ENCODE measurements at places on chromosomes 12 and 14.
A peak's percentile ranks its signal among the peaks of the same experiment; 100 is the strongest.

DNA sequence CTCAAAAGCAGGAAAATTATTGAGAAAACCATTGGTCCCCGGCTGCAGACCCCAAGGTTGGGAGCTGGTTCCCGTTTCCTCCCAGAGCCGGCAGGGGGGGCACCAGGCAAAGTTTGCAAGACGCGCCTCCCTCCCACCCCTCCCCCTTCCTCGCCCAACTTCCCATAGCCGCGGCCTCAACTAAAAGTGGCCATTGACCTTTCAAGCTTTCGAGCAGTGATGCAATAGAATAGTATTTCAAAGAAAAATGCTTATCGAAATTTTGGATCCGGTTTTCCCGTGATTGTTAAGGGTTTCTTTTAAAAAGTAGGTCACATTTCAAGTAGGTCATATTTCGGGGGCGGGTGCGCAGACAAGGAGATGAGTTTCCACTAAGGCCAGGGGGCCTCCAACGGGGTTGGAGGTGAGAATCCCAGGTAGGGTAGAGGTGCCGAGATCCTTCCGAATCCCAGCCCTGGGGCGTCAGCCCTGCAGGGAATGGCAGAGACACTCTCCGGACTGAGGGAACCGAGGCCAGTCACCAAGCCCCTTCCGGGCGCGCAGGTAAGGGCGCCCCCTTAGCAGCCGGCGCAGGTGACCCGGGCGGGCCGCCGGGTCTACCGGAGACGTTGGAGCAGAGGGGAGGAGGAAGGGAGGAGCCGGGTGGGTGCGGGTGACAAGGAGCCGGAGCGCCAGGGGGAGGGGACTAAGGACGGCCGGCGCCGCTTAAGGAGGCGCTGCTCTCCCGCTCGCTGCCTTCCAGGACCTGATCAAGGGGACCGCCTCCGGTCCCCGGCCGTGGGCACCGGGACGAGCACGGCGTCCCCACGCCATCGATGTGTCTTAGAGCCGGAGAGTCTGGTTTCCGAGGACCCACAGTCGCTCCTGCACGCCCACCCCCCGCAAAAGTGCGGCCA is 2.6 kb upstream of the SOCS2 start:
- DNase-seq, result peak; percentile 53

DNA sequence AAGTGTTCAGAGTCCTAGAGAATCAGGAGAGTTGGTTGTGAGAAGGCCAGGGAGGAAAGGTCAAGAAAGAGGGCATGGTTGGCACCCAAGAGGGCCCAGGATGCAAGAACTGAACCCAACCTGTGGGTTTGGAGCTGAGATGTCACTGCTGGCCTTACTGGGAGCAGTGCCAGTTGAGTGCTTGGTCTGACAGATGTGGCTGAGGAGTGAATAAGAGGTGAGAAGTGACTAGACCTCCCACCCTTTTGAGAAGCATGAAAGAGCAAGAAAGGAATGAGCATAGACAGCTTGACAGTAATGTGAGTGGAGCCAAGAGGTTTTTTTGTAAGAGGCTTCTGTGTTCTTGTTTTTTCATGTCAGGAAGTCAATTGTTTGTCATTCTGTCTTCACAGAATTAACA is 95.3 kb downstream of the FGD4 start:
- no peak for DNase-seq

DNA sequence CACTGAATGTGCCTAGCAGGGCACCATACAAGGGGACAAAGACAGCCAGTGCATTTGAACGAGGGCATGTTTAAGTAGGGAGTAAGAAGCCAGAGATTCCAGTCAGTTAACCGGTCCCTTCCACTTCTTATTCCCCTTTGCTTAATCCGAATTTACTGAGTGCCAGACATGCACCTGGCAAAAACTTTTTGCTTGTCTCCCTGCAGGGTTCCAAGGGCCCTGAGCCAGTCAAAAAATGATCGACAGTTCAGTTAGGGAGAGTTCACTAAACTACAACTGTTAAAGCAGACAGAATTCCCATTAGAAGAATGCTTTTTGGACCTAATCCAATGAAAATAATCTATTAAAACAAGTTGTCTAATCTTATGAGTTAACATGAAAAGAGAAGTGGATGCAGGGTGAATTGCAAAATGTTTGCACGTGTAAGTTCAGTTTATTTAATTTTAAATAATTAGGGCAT is 193.8 kb downstream of the TMTC2 start:
- DNase-seq, result no peak

- no peak for DNase-seq
Observed at GRCh38 chr14:43243168-43243567, 1263.9 kb downstream of the FSCB start.

- DNase-seq, result no peak
Observed at GRCh38 chr14:24130380-24130716, at the start of gene FITM1. Gene FITM1, plus strand, starts transcription at chr14:24130659. Its CDS starts 905 bp downstream, at chr14:24131564.

DNA sequence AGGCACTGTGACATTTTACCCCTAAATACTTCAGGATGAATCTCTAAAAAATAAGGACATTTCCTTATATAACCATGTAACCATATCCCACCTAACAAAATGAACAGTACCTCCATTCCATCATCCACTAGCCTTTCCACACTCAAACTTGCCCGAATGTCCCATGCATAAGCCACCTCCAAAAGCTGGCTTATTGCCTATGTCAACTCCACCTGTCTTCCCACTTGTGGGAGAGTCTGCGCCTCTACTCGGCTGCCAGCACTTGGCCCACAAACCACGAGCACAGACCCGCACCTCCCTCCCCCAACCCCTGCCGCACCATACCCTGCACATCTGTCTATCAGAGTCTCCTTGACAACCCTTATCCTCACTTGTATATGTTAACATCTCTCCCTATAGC is 165.8 kb downstream of the CALM1 start:
- no peak for DNase-seq

GRCh38 chr12:39010406-39010805 is 105.0 kb upstream of the CPNE8 start:
- DNase-seq, result no peak

- no peak for DNase-seq
Observed at GRCh38 chr14:94555991-94556390, 5.3 kb upstream of the SERPINA4 start.

GRCh38 chr14:52694761-52695480 is 437 bp downstream of the ERO1A start:
- peak; percentile 33 for DNase-seq

Measured in activated T-helper 1 cell treated with anti-CD3 and anti-CD28 coated beads, Interleukin-2, amount 50 U/mL, for 16 hours (primary cell).